ENCODE measurements at places on chromosomes 5 and 9. TPM values are rescaled to one million over a fixed set of nuclear protein-coding genes. Genes with fewer than 3 reads are reported as not detected.

DNA sequence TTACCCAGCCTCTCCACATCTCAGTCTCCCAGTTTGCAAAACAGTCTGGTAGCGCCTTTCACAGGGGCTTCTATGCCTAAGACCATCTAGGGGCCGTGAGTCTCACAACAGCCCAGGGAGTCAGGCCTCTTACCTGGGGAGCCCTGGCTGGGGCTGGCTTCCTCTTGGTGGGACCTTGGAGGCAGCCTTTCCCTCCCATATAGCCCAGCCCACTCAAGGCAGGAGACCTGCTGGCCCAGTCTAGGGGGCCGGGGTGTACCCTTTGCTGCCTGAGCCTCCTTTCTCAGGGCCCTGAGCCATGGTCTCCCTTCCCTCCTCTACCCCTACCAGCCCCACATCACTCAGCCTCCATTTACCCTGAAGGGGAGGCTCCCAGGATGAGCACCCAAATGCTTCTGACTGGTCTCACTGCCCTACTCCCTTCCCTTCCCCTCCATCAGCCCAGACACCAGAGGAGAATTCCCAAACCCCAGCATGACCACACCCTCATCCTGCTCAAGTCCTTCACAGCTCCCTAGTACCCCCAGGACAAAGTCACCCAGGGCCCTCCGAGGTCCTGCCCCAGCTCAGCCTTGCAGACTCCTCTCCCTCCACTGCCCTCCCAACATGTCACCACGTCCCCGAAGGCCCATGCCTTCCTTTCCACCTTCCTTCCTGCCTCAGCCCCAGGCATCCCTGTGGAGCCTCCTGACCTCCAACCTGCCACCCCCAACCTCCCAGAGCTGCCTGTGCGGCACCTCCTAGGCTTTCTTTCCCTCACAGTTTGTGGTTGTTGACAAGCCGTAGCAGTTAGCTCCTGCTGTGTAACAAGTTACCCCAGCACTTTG is 55.3 kb downstream of the BARX1 start:
- no peak for DNase-seq

DNA sequence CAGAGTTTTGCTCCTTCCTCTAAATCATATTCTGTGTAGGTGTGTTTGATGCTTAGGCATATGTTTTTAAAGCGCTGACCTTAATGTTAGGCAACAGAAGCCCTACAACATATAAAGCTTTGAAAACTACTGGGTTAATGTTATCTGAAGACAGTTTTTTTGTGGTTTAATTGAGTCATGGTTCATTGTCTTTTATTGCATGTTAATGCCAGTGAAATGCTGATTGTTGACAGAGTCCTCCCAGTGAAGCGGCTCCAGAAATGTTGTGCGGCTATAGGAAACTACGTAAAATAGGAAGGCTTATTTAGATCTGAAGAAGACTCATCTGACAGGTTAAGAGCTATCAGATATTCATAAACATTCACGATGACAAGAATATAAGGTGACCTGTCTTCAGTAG is 424.6 kb downstream of the CCDC171 start:
- DNase-seq: no peak

GRCh38 chr5:179776411-179776938 is 17.3 kb upstream of the LTC4S start:
- no peak for DNase-seq

DNA sequence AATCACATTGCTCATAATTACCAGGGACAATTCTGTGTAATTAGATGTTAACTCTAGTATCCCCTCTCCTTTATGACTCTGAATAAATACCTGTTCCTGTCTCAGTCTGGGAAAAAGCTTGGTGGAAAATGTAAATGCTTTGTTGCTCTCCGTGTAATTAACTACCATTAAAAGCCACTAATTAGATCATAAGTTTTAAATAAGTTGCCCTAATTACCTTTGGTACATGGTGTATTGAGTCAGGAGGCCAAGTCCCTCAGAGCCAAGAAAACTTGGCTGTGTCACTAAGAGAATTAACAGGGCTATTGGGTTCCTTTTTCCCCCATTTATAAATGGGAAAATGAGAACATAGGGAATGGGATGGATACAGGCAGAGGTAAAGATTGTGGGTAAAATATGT is 617.6 kb downstream of the TLR4 start:
- DNase-seq: no peak

DNA sequence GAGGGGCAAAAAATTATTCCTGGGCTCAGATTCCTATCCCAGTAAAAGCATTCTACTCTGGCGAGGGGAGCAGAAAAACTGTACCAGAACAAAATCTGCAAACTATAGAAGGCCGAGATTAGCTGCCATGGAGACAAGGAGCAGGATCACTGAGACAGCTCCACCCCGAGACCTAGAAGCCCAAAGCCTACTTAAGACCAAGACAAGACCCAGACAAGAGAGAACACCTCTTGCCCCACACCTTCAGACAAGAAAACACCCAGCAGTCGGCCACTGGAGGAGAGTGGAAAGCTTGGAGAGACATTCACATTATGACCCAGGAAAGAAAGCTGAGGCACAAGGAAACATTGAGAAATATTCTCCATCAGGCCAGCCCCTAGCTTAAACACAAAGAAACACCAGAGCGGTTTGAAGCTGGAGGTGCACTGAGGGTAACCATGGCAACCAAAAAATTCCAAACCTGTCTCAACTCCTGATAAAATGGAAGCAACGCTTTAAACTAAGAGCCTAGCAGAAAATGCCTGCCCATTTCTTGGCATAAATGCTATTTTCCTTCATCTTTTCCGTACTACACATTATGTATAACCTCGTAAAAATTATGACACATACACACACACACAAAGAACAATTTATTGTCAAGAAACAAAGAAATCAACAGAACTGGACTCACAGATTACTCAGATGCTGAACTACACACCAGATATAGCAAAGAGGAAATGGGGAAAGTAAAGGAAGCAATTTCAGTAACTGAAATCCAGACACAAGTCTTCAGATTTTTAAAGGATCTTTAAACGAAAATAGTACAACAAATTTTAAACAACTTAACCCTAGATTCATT is 53.8 kb upstream of the FTMT start:
- DNase-seq: no peak

DNA sequence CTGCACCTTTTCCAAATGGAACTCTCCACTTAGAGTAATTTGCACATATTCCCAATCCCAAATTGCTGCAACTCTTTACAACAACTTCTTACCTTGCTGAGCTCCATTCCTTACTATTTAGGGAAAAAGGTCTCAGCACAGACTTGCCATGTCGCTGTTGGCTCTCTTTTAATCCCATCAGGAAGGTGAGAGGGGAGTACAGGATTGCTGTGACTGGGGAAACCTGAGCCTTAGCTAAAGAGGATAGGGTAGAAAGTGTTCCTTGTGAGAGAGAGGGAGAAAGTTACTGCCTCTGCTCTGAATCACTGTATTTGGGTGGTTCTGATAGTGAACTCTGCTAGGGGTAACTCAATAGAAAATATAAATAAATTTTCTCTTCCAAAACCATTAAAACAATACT is 43.7 kb upstream of the GABRA1 start:
- no peak for DNase-seq

- no peak for DNase-seq
These were observed 47.6 kb downstream of the KLHL3 start for GRCh38 chr5:137688210-137688840.

- no peak for DNase-seq
These were observed 221.6 kb downstream of the ACTL7B start for GRCh38 chr9:108634204-108634603.

DNA sequence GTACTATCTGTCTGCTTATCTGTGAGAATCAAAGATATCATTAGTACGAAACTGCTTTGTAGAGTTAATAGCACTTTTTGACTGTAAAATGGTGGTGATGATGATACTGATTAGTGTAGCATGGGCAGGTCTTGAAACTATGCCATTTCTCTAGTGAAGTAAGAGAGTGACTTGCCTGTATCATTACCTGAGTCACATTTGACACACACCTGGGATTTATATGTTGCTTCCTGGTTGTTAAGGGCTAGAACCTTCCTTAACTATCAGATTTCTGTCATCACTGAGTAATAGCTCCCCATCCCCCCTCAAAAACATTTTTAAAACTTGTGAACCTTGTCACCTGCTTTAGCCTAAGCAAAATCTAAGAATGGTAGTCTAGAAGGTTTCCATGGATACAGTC is 135.6 kb upstream of the RORB start:
- DNase-seq: no peak

DNA sequence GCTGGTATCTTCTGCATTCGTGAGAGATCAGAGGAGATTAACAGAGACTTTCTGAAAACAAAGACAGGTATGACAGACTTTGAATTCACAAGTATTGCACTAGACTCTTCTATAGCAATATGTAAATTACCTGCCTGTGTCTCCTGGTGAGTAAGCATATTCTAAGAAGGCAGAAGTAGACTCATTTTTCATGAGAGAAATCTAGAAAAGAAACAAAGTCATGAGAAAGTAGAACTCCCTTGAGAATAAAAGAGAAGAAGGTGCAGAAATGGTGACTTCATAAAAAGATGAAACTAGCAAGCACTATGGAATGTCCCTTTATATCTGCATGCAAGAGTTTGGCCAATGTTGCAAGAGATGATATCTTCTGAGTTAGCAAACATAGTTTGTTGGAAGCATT is 419.8 kb downstream of the DMRT2 start:
- DNase-seq: no peak

DNA sequence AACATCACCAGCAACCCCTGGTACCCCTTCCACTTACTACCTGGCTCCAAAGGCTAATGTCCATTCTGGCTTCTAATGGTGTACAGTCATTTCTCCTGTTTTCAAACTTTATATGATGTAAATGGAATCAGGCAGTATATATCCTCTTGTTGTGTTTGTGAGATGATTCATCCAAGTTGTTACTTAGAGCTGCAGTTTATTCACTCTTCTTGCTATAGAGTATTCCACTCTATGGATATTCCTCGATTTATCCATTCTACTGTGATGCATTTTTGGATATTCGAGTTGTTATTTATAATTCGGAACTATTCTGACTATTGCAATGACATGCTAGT is 32.4 kb downstream of the IRF1 start:
- no peak for DNase-seq

DNA sequence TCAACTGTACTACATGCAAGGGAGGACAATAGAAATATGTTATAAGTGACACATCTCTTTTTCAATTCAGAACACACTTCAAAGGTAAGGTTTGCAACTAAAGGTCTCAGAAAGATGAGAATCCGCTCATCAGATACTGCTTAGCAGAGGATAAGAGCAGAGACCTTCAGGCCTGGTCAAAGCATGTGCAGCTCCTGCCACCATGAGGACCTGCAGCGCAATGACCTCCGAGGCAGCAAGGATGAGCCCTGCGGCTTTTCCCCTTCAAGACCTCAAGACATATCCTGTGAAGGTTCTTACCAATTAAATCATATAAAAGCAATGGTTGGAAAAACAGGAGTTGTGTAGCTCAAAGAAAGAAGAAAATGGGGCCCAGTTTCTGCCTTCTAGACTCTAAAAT is 135.8 kb downstream of the TRIM36 start:
- DNase-seq: no peak

DNA sequence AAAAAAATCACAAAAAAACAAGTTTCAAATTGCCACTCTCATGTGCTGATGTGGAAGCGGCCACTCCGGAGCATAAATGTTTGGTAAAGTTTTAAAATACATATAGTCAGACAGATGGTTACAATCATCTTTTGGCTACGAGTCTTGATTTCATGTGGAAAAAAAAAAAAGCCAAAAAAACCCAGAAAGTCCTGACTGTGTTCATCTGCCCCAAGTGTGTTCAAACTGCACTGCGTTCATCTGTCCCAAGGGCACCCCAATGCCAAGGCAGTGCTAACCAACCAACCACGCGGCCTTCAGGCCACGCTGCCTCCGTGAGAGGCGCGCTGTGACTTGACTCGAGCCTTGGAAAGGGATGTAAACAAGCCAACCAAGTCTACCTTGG is 127.1 kb downstream of the MYO10 start:
- no peak for DNase-seq

DNA sequence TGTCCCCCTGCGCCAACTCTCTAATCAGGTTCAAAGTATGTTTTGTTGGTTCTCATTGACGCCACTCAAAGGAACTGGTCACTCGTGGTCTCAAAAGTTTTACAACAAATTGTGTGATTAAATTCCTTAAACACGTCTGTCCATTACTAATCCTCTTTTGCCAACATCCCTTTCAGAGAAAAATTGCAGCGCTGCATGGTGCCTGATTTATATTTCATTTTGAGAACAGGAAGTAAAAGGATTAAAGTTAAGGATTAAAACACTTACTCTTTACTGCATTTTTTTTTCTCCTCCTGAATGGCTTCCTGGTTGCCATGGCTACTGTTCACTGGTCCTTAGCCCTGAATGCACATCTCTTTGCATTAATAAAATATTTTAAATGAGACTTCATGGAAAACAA is 383.5 kb downstream of the GLIS3 start:
- DNase-seq: peak; percentile 37

DNA sequence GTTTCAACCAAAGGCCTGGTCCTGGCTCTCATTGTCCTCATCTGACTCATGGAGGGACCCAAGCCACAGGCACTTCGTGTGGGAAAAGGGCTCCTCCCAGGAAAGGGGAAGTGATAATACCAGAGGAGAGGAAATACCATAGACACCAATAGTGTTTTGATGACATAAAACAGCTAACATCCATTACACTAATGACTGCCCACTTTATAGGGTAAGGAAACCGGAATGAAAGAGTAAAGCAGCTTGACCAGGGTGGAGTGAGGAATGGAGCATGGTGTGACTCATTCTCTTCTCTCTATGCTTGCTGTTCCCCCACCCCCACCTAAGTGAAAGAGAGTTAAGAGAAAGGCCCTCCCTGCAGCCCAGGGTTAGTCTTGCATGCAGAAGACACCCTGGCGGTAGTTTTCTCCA is 67.4 kb upstream of the HRH2 start:
- no peak for DNase-seq

DNA sequence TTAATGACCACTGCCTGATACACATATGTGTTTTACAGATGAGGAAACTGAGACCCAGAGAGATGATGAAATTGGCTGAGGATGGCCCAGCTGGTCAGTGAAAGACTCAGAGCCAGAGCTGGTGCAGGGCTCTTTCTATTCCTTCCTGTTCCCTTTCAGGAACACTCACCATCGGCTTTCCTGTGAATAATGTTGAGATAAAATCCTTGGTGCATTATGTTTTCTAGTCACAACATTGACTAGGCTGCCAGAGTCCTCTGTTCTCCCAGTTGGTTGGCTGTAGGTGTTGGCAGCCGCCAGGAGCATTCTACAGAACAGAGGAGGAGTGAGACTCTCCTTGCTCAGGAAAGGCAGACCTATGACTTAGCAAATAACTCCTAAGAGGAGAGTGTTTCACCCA is 14.8 kb downstream of the TGFBI start:
- DNase-seq: no peak

- DNase-seq: no peak
These were observed 74.8 kb upstream of the ZNF622 start for GRCh38 chr5:16540421-16540820.

Gene LTC4S
- polyA plus RNA-seq: 5.6 TPM

Gene OBP2B
- polyA plus RNA-seq: not detected

Gene TAF11L5
- not detected for polyA plus RNA-seq

Gene SPATA31A7
- polyA plus RNA-seq: 0.70 TPM

Gene ACSL6
- 1.3 TPM for polyA plus RNA-seq

Gene IFNA13
- polyA plus RNA-seq: not detected

Gene BTNL9
- 11.5 TPM for polyA plus RNA-seq

Gene TMEM203
- polyA plus RNA-seq: 40.2 TPM

Gene TMED7
- 107 TPM for polyA plus RNA-seq

Gene SHLD3
- 3.1 TPM for polyA plus RNA-seq

Gene ANKRD20A1
- 3.7 TPM for polyA plus RNA-seq

Gene LRRC70
- 5.9 TPM for polyA plus RNA-seq

Gene PCDHB3
- 3.9 TPM for polyA plus RNA-seq

Data from renal cortex interstitium (tissue), 15 donors.